NCI-H226 (cell line): ENCODE measurements at places on chromosomes 16 and 17.

DNA sequence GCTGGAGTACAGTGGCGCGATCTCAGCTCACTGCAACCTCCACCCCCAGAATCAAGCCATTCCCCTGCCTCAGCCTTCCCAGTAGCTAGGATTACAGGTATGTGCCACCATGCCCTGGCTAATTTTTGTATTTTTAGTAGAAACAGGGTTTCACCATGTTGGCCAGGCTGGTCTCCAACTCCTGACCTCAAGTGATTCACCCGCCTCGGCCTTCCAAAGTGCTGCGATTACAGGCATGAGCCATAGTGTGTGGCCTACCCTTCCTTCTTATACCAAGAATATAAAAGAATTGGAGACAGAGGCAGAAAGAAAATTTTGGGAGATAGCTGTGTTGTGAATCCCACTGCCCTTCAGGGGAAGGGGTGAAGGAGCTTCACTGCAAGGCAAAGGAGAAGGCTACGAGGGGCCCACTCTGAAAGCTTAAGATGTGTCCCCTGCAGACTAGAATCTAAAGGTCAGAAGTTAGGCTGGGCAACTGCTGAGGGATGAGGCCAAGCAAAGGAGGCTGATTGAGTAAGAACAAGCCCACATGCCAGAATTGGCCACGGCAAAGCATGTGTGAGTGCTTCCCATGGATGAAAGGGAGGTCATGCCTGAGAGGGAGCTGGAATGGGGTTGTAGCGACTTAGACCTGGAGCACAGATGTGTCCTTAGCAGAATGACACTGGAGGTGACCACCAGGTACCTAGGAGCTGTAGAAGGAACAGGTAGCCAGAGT lies 8.4 kb upstream of the CRYBA1 start:
- peak; percentile 70 for DNase-seq

GRCh38 chr17:58291246-58291645 lies 10.5 kb upstream of the MPO start:
- no peak for DNase-seq

- no peak for DNase-seq
Measured at GRCh38 chr16:88710556-88710955, 4.3 kb downstream of the CTU2 start.

DNA sequence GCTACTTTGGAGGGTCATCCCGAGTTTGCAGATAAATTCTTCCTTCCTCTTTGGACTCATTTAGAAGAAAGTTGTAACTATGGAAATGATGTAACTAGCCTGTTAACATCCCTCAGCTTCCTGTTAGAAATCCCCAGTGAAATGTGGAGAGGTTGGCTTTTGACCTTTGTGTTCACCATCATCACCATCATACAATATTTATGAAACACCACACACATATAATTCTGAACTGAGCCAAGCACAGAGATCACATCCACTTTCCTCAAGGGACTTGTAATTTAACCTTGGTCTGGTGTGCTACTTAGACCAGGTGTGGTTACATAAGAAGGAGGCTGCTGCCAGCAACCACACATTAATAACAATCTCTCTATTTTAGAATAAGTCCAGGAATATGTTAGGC lies 2.5 kb downstream of the CAPNS2 start:
- DNase-seq, result peak; percentile 28

- no peak for DNase-seq
Measured at GRCh38 chr17:18004884-18005305, 32.2 kb downstream of the DRC3 start.

DNA sequence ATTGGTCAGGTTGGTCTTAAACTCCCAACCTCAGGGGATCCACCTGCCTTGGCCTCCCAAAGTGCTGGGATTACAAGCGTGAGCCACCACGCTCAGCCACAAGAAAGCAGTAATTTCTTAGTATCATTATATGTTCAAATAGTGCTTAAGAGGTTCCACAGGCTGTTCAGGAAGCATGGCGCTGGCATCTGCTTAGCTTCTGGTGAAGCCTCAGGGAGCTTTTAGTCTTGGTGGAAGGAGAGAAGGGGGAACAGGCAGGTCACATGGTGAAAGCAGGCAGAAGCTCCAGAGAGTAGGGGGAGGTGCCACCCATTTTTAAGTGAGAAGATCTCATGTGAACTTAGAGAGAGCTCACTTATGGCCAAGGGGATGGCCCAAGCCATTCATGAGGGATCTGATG lies 3.7 kb upstream of the SEC14L1 start:
- no peak for DNase-seq

GRCh38 chr16:84004442-84004841 lies 36.4 kb downstream of the NECAB2 start:
- DNase-seq, result no peak

DNA sequence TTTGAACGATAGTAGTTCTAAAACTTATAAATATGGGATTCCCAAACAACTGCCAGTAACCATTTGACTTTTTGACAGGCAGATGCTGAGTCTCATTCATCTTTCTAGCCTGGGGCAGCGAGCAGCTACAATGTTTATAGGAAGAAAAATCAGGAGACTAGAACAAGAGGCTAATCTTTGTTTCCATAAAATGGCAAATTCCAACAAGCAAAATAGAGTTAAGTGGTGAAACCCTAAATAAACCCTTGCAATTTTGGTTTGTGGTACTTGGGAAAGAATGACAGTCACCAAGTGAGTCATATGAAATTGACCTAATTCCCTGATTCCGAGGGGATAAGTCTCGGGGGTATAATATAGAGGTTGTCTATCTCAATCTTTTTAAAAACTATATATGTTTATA lies 27.3 kb upstream of the HS3ST2 start:
- DNase-seq, result no peak

DNA sequence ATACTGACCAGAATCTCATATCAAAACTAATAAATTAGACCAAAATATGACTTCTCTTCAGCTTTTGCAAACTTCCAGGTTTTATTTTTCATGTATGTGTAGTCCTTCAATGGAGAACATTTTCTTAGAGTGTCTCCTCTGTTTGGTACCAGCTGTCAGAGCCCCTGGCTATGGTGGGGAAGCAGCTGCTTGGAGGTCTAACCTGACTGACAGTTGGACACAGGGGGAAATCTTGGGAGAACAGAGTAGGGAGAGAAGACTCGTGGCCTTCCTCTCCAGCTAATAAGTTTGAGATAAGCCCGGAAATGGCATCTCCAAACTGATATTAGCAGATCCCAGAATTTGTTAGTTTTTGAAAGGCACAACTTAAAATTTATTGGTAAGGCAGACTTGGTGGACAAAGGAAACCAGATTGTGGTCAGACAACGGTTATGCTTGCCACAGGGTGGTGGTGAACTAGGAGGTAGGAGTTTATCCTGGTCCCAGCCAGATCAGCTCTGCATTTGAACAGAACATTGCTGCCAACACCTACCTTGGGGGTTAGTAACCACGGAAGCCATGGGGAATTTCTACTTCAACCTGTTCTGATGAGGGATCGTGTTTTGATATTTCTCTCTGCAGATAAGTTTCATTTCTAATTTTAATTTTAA lies 39.2 kb upstream of the IRX3 start:
- DNase-seq, result no peak

DNA sequence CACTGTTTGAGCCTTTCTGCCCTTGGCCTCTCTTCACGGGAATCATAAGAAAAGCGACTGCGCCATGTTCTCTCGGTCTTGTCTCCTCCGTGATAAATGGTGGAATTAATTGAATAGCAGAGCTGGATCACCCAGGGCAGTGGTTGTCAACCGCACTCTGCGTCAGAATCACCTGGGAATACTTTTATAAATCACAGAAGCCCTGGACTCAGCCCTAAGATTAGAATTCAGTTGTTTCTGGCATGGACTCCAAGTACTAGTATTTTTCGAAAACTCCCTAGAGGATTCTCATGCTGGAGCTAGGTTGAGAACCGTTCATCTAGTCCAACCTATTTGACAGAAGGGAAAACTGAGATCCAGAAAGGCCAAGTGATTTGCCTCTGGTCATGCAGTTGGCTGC lies 64.1 kb downstream of the SPACA3 start:
- no peak for DNase-seq

DNA sequence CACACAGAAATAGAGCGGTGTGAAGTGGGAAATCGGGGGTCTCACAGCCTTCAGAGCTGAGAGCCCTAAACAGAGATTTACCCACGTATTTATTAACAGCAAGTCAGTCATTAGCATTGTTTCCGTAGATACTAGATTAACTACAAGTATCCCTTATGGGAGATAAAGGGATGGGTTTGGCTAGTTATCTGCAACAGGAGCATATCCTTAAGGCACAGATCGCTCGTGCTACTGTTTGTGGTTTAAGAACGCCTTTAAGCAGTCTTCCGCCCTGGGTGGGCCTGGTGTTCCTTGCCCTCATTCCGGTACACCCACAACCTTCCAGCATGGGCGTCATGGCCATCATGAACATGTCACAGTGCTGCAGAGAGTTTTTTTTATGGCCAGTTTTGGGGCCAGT lies 27.0 kb downstream of the TMC6 start:
- DNase-seq, result no peak

- no peak for DNase-seq
Measured at GRCh38 chr16:74079232-74079586, 217.4 kb upstream of the PSMD7 start.

DNA sequence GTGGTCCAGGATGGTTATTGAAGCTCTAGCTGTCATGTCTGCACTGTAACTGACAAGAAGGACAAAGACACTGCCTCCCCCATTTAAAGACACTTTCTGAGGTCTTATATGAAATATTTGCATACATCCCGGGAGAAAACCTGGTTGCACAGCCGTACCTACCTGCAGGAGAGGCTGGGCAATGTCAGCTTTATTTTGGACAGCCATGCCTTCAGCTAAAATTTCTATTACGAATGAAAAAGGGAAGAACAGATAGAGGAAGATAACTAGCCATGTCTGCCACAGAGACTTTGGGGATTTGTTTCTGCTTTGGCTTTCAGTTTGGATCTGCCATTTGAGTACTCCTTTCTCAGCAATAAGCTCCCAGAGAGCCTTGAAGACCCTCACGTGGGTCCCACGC lies 19.0 kb downstream of the SLC7A6 start:
- DNase-seq, result no peak

DNA sequence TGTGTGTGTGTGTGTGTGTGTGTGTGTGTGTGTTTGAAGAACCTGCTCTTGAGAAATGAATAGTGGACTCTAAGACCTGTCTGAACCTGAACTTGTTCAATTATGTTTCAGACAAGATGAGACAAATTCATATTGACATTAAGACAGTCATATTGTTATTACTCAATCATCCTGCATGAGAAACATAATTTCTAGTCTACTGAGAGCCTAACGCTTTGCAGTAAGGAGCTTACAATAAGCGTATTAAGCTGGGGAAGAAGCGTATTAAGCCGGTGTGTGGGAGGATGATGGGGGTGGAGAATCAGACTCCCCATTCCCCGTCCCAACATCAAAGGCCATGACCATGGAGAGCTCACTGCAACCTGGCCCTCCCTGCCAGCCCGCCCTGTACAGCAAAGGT lies 22.4 kb upstream of the MNT start:
- DNase-seq, result no peak

DNA sequence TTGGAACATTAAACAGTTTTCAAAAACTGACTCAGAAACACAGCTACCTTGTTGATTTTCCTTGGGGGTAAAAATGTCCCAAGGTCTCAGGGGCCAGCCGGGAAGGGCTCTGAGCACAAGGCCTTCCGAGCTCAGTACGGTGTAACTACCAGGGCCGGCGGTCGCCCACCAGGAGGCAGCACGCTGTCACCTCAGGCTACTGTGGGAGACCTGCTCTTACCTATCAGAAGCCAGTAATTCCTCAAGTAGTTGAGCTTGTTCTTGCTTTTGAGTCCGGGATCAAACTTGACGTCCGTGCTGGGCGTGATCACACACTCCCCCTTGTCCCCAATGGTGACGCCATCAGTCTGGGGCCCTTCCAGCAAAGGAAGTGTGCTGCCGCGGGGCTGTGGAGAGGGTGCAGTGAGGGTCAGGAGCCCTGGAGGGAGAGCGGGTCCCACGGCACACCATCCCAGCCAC lies 43.4 kb upstream of the ICAM2 start:
- no peak for DNase-seq

DNA sequence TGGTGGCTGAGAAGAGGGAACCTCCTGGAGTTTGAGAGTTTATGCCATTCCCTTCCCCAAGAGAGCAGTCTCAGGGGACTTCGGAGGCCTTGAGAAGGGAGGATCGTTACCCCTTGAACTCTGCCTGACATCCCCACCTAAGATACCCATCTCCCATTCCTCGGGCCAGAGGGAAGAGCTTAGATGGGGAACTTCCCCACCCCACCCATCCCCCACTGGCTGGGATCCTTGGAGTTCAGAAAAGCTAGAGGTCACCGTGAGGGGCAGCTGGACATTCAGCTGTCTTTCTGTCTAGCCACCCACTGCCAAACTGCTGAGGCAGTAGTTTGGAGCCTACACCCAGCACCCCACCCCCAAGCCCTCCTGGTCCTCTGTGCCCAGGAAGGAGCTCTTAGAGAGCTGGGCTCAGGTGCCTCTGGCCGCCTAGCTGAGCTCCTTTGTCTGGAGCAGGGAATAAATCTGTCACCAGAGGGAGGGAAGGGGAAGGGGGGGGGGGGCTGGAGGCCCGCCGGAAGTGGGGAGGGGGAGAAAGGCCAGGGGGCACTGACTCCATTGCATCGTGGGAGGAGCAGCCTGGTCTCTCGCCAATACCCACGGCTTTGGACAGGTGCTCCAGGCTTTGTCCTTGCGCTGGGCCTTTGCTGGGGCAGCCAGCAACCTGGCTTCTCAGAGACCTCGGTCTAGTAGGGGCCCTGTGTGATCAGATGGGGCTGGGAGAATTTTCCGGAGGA lies 1.0 kb downstream of the HSD11B2 start:
- no peak for DNase-seq

- DNase-seq, result peak; percentile 82
Measured at GRCh38 chr16:47644166-47644565, 183.0 kb downstream of the PHKB start.

- DNase-seq, result no peak
Measured at GRCh38 chr17:47200325-47200664, 8.9 kb upstream of the MYL4 start.

GRCh38 chr17:74527081-74527480 lies 4.2 kb downstream of the CD300LB start:
- DNase-seq, result no peak

DNA sequence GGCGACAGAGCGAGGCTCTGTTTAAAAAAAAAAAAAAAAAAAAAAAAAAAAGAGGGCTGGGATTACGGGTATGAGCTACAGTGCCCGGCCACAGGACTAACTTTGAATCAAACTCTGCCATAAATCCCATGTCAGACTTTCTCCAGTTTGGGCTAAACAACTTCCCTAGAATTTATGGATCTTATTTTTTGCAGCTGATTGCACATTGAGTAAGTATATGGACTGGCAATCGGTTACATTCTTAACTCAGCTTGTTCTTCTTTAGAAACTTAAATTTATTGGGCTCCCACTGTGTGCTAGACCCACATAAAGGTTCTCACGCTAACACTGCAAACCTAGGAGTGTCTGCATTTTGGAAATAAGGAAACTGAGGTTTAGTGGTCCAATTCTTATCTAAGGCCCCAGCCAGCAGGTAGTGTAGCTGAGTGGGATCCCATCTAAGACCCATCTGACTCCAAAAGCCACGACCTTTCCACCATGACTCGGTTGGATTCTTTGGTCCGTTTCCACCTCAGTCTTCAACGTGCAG lies 718 bp upstream of the CBFB start:
- no peak for DNase-seq
